ENCODE measurements at places on chromosomes 6 and 20.

DNA sequence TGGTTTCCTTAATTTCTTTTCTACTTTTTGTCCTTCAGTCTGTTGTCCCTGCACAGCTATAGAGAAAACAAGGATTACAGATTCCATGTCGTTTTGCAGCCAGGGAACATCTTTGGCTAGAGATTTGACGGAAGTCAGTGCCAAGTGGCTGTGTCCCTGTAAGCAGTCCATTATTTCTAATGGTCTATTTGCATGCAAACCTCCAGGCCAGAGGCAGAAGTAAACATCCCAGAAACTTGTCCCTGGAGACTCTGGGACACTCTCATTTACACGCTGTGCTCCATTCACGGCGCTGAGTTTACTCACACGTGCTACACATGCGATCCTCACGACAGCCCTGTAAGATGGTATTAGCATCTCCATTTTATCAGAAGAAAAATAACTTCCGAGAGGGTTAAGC lies 355.5 kb downstream of the PRKN start:
- DNase-seq = no peak

DNA sequence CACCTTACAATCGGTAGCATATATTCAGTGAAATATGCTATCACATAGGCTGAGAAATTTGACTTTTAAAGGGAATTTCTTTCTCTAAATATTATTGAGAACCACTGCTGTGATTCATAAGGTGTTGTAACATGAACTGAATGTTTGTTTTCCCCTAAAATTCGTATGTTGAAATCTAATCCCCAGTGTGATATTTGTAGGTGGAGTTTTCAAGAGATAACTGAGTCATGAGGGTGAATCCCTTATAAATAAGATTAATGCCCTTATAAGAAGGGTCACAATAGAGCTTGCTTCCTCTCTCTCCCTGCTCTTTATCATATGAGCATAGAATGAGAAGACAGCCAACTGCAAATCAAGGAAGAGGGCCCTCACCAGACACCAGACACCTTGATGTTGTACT lies 64.8 kb downstream of the LMBRD1 start:
- no peak for DNase-seq

DNA sequence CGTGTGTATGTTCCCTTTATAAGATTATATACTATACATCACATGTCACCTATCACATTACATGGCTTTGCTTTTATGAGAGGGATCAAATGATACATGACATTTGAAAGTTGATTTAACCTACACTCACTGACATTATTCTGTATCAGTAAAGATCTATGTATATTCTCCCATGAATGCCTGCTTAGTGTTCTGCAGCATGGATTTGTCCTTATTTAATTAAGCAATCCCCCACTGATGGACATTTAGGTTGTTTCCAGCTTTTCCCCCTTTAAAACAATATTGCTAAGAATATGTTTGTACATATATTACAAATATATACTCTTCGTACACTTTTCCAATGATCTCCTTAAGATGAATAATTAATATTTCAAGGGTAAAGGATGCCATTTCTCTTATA lies 297.4 kb downstream of the TFAP2C start:
- DNase-seq = no peak

DNA sequence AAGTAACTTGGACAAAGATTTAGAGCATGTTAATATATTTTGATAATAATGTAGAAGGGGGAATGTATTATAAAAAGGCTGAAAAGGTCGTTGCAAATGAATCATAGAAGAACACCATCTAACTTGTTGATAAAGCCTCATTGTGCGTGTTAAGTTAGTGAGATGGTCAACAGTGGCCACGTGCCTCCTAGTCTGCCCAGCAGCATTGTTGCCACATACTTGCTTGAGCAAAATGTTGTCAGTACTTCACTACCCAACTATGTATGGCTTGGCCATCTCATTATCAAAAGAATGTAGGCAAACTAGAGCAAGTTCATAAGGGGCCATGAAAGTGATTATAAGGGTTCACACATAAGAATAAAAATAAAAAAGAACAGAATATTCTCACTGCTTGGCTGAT lies 84.6 kb downstream of the PHACTR1 start:
- DNase-seq = no peak

- no peak for DNase-seq
These were observed 310.2 kb downstream of the TSHZ2 start for GRCh38 chr20:53282217-53282955.

DNA sequence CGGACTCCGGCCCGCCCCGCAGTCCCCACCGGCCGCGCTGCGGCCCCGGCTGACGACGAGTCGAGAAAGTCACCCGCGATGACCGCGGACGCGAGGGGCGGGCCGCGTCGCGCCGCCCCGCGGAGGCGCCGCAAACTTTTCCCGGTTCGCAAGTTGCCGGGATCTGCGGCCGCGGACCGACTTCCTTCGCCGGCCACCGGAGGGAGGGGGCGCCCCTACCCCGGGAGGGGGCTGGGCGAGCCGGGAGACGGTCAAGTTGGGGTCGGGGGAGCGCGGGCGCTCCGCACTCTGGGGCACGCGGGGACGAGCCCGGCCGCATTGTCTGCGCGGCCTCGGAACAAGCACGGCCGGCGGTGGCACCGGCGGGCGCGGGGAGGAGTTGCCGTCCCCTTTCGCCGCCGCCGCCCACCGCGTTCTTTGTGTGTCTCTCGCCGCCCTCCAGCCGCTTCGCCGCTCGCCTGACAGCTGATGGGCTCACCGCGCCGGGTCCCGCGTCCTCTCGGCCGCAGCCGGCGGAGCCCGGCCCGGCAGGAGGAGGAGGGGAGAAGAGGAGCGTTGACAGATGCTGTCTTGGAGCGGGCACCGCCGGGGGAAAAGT lies 131.6 kb downstream of the OGFRL1 start:
- DNase-seq = no peak

DNA sequence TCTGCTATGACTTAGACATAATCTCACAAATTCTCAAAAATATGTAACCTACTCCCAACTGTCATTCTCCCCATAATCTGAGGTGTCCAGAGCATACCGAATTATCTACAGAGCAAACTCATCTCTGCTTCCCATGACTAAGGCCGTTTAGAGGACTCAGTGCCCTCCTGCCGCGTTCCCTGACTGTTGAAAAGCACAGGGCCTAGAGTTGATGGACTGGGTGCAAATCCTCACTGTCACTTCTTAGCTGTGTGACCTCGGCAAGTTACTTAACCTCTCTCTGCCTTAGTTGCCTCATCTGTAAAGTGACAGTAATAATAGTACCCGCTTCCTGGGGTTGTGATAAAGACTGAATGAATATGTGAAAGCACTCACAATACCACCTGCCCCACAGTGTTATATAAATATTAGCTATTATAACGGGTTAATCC lies 4.7 kb upstream of the TUBB2A start:
- DNase-seq = no peak

DNA sequence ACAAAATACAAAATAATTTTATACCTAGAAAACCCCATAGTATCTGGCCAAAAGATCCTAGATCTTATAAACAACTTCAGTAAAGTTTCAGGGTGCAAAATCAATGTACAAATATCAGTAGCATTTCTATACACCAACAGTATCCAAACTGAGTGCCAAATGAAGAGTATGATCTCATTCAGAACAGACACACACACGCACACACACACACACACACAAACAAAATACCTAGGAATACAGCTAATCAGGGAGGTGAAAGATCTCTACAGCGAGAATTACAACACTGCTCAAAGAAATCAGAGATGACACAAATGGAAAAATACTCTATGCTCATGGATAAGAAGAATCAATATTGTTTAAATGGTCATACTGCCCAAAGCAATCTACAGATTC lies 49.2 kb downstream of the TOMM6 start:
- no peak for DNase-seq

DNA sequence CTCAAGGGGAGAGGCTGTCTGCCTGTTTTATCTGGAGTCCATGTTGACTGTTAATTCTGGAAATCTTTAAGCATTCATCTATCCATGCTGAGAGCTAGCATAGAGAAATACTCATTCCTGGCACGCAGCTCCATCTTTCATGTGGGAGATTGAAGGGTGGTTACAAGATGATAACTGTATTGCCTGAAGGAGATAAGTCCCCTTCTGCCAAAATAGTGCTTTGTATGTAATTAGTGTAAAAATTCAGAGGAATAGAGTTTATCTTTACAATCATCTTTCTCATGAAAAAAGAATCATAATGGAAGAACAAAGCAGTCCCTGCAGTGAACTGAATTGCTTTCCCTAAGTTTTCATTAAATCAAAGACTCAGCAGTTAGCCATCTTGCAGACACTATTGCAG lies 256.5 kb downstream of the SLC35F1 start:
- no peak for DNase-seq

DNA sequence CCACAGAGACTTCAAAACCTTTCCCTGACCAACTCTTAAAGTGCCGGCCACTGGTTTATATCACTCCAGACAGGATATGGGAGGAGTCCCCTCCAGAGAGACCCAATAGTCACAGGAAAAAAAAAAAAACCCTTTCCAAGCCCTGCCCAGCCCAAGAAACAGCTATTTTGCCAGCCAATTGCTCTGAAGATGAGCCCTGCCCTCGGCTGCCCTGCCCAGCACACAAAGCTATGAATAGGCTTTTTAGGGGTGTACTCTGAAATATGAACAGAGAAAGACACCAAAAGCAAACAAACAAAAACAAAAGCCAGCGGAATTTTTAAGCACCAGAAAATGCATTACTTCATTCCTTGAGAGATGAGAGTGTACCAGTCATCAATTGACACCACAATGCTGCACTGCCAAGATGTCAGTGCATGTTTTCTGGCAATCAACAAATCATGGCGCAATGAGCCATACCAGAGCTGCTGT lies 275.1 kb downstream of the C6orf118 start:
- no peak for DNase-seq

- DNase-seq = no peak
These were observed 6.2 kb downstream of the LINC00237 start for GRCh38 chr20:21099751-21100577.

DNA sequence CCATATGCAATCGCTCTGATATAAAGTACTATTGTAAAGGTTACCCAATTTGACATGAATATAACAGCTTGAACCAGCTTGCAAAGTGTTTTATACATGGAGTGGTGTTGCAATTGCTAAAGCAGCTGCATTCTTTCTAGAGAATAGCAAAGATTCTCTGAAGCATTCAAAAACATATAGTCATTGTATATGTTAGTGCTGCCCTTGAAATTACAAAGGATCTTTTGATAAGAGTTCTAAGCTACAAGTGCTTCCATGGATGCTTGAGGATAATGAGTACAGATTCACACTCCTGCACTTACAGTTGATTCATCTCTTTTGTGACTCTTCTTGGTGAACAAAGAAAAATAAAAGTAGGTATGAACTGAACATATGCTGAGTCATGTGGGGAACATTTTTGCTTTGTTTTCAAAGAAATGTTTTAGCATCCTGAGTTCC lies 175.7 kb downstream of the ALDH8A1 start:
- no peak for DNase-seq

Data from stimulated activated CD4-positive, alpha-beta T cell treated with anti-CD3 and anti-CD28 coated beads, Interleukin-1b, Interleukin-23, amount 100 ng/mL, for 1 hour (primary cell).